ENCODE measurements at places on chromosomes 3 and 15.
A peak's percentile ranks its signal among the peaks of the same experiment; 100 is the strongest.

DNA sequence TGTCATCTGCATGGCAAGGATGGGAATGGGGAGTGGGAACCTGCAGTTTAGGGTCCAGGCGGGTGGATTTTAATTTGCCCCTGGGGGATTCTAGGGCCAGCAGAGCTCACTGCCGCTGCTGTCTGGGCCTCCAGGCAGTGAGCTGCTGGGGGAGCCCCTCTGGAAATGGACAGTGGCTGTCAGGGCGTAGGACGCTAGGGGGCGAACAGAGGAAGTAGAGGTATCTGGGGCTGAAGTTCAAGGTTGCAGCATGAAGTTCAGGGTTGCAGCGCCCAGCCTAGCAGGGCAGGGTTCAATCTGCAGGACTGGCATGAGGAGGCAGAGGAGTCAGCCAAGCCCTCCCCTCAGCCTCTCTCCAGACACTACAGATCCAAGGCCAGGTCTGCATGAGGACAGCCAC lies 49.5 kb downstream of the APBA2 start:
- DNase-seq = peak; percentile 42

GRCh38 chr15:47991357-47991756 lies 129.4 kb upstream of the SLC24A5 start:
- no peak for DNase-seq

GRCh38 chr3:46187341-46187700 lies 20.8 kb downstream of the CCR1 start:
- no peak for DNase-seq

- DNase-seq = no peak
Observed at GRCh38 chr15:82890338-82890994, 62.1 kb downstream of the HOMER2 start.

GRCh38 chr15:80674245-80674614 lies 20.9 kb upstream of the ABHD17C start:
- DNase-seq = no peak
